Bronchial epithelial cell (primary cell): ENCODE measurements at places on chromosomes 16 and 17.
A peak's percentile ranks its signal among the peaks of the same experiment; 100 is the strongest.

GRCh38 chr16:68760671-68761275 lies 23.7 kb downstream of the CDH1 start:
- peak; percentile 96 for DNase-seq

- DNase-seq, result no peak
These were observed 23.3 kb downstream of the ATP6V0D1 start for GRCh38 chr16:67457611-67458010.

DNA sequence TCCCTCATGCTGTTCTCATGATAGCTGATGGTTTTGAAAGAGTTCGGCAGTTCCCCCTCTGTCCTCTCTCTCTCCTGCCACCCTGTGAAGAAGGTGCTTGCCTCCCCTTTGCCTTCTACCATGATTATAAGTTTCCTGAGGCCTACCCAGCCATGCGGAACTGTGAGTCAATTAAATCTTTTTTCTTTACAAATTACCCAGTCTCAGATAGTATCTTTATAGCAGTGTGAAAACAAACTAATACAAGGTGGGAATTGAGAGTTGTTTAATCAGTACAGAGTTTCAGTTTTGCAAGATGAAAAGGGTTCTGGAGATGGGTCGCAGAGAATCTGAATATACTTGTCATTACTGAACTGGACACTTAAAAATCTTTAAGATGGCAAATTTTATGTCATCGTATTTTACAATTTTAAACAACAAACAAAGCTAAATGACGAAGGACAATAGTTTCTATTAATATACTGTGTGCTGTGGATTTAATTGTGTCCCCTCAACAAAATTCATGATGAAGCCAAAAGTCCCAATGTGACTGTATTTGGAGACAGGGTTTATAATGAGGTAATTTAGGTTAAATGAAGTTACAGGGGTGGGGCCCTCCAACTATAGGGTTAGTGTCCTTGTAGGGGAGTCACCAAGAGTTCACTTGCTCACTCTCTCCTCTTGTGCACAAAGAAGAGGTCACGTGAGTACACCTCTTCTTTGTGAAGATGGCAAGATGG lies 4.4 kb downstream of the MT3 start:
- no peak for DNase-seq

GRCh38 chr16:7755347-7755882 lies 422.8 kb downstream of the RBFOX1 start:
- no peak for DNase-seq

- peak; percentile 59 for DNase-seq
These were observed 47.6 kb downstream of the NUP93 start for GRCh38 chr16:56777482-56777881.

- no peak for DNase-seq
These were observed 22.6 kb upstream of the ERN1 start for GRCh38 chr17:64152428-64153125.

DNA sequence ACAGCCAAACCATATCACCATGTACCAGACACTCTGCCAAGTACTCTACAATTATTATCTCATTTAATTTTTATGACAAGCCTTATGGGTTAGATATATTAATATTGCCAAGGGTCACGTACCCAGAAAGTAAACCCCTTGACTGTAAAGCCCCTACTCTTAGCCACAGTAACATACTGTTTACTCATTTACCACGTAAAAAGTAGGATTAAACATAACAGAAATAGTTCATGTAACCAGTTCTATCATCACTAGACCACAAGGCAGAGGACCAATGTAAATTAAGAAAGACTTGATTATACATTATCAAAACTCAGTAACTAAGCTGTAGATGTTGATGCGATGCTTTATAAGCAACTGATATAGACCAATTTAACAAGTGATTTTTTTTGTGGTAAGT lies 101.5 kb upstream of the CNTNAP4 start:
- no peak for DNase-seq

- peak; percentile 100 for DNase-seq
These were observed 10.1 kb downstream of the KRT39 start for GRCh38 chr17:40956401-40957254.

GRCh38 chr16:90048347-90048722 lies 28.8 kb downstream of the PRDM7 start:
- DNase-seq, result no peak

DNA sequence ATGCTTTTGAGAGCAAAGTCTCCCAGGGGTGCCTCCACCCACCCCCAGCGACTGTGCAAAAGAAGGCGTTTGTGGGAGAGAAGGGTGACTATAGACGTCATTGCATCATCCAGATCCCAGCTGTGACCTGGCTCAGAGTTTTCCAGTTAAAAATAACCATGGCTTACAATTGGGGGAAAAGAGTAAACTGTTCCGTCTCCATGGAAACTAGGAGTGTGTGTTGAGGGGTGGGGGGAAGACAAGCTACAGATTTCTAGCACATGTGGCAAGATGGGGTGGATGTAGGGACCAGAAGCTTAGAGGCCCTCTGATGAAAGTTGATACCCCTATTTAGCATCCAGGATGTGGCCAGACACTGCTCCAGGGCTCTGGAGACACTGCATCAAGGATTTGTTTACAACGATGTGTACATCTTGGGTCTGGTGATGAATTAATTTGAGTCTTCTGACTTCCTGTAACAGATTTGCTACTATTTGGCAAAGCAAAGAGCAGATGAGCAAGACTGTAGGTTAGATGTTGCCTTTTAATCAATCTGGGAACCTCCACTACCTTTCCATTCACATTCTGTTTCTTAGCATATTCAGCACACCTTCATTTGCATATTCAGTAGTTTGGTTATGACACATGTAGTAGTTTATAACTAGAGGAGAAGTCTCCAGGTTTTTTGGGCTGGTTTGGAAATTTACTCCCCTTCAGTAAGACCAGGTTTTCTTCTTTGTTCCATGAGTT lies 6.2 kb upstream of the DUSP14 start:
- no peak for DNase-seq

GRCh38 chr17:56908001-56908542 lies 5.8 kb downstream of the TRIM25 start:
- DNase-seq, result no peak

- peak; percentile 15 for DNase-seq
These were observed 28.6 kb downstream of the PMP22 start for GRCh38 chr17:15236281-15237105.
